ENCODE measurements at places on chromosomes 13 and 19. TPM values are rescaled to one million over a fixed set of nuclear protein-coding genes. Genes with fewer than 3 reads are reported as not detected.

The MZF1 gene
- 59.3 TPM for total RNA-seq

The CCNA1 gene
- total RNA-seq, result not detected

DNA sequence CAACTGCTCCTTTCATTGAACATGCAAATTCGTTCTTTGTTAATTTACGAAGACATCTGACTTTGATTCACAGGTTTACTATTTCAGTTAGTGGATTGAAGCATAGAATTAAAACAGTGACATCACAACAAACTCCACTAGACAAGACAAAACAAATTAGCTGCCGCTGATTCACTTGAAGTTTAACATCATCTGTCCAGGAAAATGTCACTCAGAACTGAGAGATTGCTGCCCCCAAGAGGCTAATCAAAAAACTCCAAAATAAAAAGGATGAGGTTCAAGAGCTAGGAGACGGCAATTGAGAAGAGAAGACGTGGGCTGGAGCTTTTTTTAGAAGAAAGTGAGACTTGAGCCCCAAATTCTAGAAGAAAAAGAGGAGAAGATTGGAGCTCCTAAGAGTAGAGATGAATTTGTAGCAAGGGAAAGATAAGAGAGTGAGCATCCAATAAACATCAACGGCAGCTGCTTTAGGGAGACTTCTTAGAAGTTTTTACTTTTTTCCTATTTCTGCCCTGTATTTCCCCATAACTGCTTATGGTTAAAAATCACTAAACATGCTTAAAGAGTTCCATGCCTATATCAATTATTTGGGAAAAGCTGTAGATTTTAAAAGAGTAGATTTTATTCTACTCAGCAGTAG lies 40.8 kb upstream of the TPP2 start:
- H3K27ac ChIP-seq, result no peak overlapping the region
- H3K4me3 ChIP-seq, result no peak overlapping the region
- H3K4me1 ChIP-seq, result no peaks in the 10 kb centered on the region
- no peaks in the 10 kb centered on the region for H3K27me3 ChIP-seq

GRCh38 chr19:37867831-37868230 lies 38.6 kb downstream of the WDR87 start:
- no peaks in the 10 kb centered on the region for H3K4me1 ChIP-seq
- H3K4me3 ChIP-seq, result no peak overlapping the region
- H3K36me3 ChIP-seq, result no peaks in the 10 kb centered on the region
- H3K27ac ChIP-seq, result no peak overlapping the region
- H3K27me3 ChIP-seq, result no peaks in the 10 kb centered on the region

- peaks cover 4% of the 10 kb centered on the region for H3K36me3 ChIP-seq
- peak overlapping the region; percentile 40 for H3K27ac ChIP-seq
- H3K27me3 ChIP-seq, result no peaks in the 10 kb centered on the region
- H3K4me3 ChIP-seq, result peak overlapping the region; percentile 87
Observed at GRCh38 chr19:44303976-44304568, 753 bp downstream of the ZNF235 start.

GRCh38 chr13:102311901-102312300 lies 89.9 kb downstream of the FGF14 start:
- no peak overlapping the region for H3K4me3 ChIP-seq
- no peaks in the 10 kb centered on the region for H3K36me3 ChIP-seq
- no peak for DNase-seq
- H3K27ac ChIP-seq, result no peak overlapping the region

- no peak for DNase-seq
- peaks cover 7% of the 10 kb centered on the region for H3K4me1 ChIP-seq
- no peak overlapping the region for H3K4me3 ChIP-seq
- H3K27ac ChIP-seq, result no peak overlapping the region
- no peaks in the 10 kb centered on the region for H3K27me3 ChIP-seq
Observed at GRCh38 chr13:110192472-110192871, 114.5 kb downstream of the COL4A1 start.

DNA sequence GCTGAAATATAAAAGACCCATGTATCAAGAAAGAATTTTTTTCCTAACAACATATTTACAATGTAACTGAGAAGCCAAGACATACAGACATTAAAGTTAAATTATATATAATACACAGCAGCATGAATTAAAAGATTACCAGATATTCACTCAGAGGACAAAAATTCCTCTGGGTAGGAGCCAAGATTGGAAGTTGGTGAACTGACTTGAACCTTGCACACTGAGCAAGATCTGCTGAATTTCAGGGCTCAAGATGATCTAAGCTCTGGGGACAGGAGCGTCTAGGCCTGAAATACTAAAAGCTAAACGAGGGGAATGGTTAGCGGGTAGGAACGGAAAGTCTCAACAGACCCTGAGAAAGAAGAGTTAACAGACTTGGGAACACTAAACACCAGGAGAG lies 8.5 kb downstream of the FOXO1 start:
- no peak overlapping the region for H3K4me3 ChIP-seq
- H3K27me3 ChIP-seq, result no peaks in the 10 kb centered on the region
- no peaks in the 10 kb centered on the region for H3K36me3 ChIP-seq
- no peak for DNase-seq

- peak; percentile 51 for DNase-seq
- peaks cover 31% of the 10 kb centered on the region for H3K4me1 ChIP-seq
- no peaks in the 10 kb centered on the region for H3K36me3 ChIP-seq
- no peaks in the 10 kb centered on the region for H3K27me3 ChIP-seq
Observed at GRCh38 chr13:114100446-114101357, 31.7 kb downstream of the RASA3 start.

DNA sequence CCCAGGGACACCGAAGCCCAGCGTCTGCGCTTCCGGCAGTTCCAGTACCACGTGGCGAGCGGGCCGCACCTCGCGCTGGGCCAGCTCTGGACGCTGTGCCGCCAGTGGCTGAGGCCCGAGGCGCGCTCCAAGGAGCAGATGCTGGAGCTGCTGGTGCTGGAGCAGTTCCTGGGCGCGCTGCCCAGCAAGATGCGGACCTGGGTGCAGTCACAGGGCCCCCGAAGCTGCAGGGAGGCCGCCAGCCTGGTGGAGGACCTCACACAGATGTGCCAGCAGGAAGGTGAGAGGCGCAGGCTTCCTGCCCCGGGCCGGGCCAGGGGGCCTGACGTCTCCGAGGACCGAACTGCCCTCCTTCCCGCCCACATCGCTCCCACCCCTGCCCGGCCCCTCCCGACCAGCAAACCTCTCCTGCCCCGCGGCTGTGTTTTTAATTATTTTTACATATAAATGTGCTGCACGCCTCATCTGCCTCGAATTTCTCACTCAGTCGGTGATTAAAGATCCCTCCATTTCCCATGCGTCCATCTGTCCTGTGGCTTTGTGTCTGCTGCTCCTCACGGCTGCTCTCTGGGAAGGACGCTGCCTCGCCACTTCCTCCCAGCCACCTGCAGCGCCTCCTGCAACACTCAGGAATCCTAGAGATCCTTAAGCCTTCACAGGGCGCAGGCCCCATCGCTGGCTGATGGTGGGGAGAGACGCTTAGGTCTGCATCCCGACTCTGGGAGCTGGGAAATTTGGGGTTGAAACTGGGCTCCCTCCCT lies 4.3 kb downstream of the ZSCAN1 start:
- H3K27ac ChIP-seq, result no peak overlapping the region
- no peaks in the 10 kb centered on the region for H3K36me3 ChIP-seq
- no peaks in the 10 kb centered on the region for H3K27me3 ChIP-seq
- H3K4me3 ChIP-seq, result no peak overlapping the region

- no peaks in the 10 kb centered on the region for H3K36me3 ChIP-seq
- H3K4me3 ChIP-seq, result no peak overlapping the region
- H3K4me1 ChIP-seq, result no peaks in the 10 kb centered on the region
- no peak overlapping the region for H3K27ac ChIP-seq
- H3K27me3 ChIP-seq, result no peaks in the 10 kb centered on the region
Observed at GRCh38 chr19:38912600-38913514, 871 bp upstream of the CCER2 start.

DNA sequence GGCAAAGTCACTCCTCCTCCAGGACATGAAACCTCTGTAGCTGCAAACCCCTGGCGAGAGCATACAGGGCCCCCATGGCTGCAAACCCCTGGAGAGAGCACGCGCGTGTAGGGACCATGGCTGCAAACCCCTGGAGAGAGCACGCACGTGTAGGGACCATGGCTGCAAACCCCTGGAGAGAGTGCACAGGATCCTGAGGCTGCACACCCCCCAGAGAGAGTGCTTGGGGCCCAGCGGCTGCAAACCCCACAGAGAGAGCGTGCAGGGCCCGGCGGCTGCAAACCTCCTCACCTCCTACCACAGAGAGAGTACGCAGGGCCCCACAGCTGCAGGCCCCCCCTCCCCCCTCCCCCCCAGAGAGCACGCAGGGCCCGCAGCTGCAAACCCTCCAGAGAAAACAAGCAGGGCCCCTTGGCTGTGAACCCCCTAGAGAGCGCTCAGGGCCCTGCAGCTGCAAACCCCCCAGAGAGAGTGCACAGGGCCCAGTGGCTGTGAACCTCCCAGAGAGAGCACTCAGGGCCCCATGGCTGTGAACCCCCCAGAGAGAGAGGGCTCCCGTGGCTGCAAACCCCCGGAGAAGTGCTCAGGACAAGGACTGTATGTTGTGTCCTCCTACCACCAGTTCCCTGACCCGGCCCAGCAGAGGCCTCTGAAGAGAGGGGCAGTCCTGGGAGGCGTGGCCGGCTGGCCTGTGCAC lies 7.3 kb downstream of the ADPRHL1 start:
- peaks cover 64% of the 10 kb centered on the region for H3K4me1 ChIP-seq
- DNase-seq, result no peak
- H3K4me3 ChIP-seq, result no peak overlapping the region
- no peaks in the 10 kb centered on the region for H3K27me3 ChIP-seq

GRCh38 chr13:37870895-37871550 lies 1.5 kb upstream of the TRPC4 start:
- H3K27me3 ChIP-seq, result no peaks in the 10 kb centered on the region
- no peaks in the 10 kb centered on the region for H3K36me3 ChIP-seq
- no peak overlapping the region for H3K4me3 ChIP-seq
- no peak overlapping the region for H3K27ac ChIP-seq
- DNase-seq, result no peak
- peaks cover 17% of the 10 kb centered on the region for H3K4me1 ChIP-seq

- no peaks in the 10 kb centered on the region for H3K27me3 ChIP-seq
- DNase-seq, result no peak
Observed at GRCh38 chr13:113020323-113021080, 51.5 kb downstream of the MCF2L start.

DNA sequence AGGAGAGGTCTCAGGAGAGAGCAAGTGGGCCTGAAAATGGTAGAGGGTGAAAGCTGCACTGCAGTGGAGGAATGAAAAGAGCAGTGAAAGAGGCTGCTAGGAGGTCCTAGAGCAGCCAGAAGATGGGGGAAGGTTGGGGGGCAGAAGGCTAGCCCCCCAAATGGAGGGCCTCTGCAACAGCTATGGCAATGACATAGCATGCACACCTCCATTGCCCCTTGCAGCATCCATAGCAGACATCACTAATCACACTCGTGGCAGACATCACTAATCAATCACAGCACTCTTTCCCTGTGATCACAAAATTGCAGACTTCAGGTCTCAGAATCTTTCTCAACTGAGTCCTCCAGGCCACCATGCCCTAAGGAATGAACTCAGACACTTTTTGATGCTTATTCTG lies 21.9 kb downstream of the CCL25 start:
- H3K27me3 ChIP-seq, result no peaks in the 10 kb centered on the region
- H3K36me3 ChIP-seq, result no peaks in the 10 kb centered on the region
- no peaks in the 10 kb centered on the region for H3K4me1 ChIP-seq
- no peak overlapping the region for H3K27ac ChIP-seq
- no peak for DNase-seq
